H54 (cell line): ENCODE measurements at places on chromosomes 3 and 15.

- no peak for DNase-seq
Measured at GRCh38 chr3:66991459-66991858, 6.6 kb upstream of the KBTBD8 start.

- DNase-seq = no peak
Measured at GRCh38 chr15:48616216-48616615, 29.3 kb downstream of the FBN1 start.

DNA sequence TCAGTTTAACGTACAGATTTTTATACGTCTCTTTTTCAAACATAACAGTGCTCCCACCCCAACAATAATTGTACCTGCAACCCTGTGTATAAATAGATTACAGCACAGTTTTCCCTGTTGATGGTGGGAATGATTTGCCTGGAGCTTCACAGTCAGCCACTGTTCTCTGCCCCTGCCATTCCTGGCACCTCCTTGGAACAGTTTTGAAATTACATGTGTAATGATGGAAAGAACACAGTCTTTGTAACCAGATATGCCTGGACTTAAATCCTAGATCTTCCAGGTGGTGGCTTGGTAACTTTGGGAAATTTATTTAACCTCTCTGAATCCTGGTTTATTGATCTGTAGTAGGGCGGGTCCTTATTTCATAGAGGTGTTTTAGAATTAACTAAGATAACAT, 27.0 kb downstream of the CRYBG3 start:
- DNase-seq = no peak

DNA sequence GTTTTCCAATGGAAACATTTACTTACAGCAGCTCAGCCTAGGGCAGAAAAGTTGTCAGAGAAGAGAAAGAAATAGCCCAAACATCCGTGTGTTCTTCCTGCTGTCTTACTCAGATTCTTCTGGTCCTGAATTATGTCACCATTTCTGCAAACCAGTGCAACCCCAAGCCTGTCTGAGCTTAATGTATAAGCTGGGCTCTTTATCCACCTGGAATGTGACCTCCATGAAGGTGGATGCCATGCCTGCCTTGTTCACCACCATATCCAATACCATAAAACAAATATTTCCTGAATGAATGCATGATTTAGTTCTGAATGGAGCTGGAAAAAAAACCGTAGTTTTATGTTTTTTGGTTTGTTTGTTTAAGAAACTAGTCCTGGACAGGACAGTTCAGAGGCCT, 150.9 kb downstream of the RYR3 start:
- no peak for DNase-seq

DNA sequence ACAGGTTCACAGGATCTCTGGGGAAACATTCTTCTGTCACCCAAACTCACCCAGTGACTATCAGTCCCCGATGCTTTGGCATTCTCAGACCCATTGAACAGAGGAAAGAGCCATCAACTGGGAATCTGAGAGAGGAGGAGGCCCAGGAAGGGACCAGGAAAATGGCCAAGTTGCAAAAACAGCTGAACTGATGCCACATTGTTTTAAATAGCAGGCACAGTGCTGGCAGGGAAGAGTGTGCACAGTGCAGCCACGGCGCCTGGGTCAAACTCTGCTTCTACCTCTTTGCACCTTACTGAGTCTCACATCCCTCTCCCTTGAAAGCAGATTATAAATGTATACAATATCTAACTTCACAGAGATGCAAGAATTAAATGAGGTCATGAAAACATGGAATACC, 66.4 kb downstream of the SRGAP3 start:
- no peak for DNase-seq

DNA sequence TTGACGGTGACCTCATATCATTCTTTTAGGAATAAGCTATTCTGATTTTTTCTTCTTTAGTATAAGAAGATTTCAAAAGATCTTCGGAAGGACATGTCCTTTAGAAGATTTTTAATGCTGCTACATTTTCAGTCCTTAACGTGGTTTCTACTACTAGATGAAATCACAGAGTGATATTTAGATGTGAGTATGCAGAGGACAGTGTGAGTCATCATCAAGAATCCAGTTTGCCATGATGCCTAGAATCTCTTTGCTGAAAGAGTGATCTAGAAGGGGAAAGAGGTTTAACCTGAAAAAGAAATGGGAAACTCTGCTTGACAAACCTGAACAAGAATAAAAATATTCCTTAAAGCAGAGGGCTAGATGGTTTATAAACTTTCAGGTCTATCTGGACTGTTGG, 43.2 kb downstream of the SLC7A14 start:
- DNase-seq = no peak

- no peak for DNase-seq
Measured at GRCh38 chr3:186472456-186473008, 71.6 kb downstream of the CRYGS start.

DNA sequence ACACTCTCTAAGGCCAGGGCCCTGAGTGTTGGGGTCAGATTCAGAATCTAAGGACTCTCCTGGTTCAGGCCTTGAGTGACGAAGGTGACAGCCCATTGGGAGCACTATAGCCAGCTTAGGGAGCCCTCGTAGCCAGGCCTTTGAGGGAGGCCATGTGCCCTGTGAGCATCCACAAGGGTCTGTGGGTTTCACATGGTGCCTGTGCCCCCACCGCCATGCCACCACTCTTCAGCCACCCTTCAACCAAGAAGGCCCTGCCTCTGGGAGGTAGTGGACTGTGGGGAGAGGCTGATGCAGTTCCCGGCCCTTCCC, 37.5 kb downstream of the TSPAN3 start:
- DNase-seq = no peak

GRCh38 chr3:197615430-197615829, 59.7 kb upstream of the BDH1 start:
- no peak for DNase-seq

DNA sequence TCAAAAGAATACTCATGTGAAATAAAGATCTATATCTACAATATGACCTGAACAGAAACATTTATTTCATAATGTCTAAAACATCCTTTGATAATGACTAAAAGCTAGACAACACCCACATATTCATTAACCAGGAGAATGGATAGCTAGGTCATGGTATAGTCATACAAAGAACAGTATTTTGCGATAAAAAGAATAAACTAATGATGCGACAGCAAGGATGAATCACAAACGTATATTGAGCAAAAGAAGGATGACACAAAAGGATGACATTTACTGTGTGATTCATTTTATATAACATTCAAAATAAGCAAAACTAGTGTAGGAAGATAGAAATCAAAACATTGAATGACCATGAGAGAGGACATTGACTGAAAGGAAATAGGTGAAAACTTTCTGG, 1233.1 kb downstream of the OTOL1 start:
- DNase-seq = no peak

- no peak for DNase-seq
Measured at GRCh38 chr3:49313896-49314688, 25.8 kb downstream of the USP4 start.

- DNase-seq = no peak
Measured at GRCh38 chr15:100889385-100890050, 9.9 kb downstream of the ALDH1A3 start.

DNA sequence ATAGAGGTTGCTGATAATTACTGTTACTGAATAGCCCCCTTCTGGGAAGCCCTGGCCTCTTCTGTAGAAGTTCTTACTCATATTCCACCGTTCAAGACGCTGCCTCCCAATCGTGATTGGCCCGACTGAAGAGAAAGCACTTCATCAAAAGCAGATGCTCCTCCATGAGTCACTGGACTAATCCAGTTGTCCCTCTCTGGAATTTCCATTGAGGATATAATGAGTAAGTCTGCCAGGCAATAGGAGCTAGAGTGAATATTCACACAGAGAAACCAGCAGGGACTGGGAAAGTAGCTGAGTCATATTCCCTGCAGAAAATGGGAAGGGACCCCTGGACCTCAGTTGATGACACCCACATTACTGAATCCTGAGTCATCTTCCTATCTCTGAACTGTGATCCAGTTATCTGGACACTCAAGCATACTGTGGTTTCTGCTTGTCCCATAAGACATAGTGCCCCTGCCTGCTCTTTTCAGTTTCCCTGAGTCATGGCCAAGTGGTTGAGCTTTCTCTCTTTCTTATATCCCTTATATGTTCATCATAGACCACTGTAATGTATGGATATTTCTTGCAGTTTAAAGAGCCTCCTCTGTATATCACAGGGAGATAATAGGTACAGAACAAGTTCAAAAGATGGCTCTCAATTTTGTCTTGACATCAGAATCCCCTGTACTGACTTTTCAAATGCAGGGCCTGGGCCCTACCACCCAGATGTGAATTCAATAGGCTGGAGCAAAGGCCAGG, 151.2 kb upstream of the CDIN1 start:
- peak; percentile 27 for DNase-seq

- DNase-seq = peak; percentile 42
Measured at GRCh38 chr3:176514297-176514696, 683.0 kb downstream of the TBL1XR1 start.

- DNase-seq = no peak
Measured at GRCh38 chr3:170475092-170475685, 56.5 kb downstream of the CLDN11 start.

GRCh38 chr3:140391061-140391460, 286.8 kb upstream of the TRIM42 start:
- DNase-seq = no peak

- DNase-seq = peak; percentile 6
Measured at GRCh38 chr3:136078421-136079364, 113.2 kb downstream of the PPP2R3A start.

DNA sequence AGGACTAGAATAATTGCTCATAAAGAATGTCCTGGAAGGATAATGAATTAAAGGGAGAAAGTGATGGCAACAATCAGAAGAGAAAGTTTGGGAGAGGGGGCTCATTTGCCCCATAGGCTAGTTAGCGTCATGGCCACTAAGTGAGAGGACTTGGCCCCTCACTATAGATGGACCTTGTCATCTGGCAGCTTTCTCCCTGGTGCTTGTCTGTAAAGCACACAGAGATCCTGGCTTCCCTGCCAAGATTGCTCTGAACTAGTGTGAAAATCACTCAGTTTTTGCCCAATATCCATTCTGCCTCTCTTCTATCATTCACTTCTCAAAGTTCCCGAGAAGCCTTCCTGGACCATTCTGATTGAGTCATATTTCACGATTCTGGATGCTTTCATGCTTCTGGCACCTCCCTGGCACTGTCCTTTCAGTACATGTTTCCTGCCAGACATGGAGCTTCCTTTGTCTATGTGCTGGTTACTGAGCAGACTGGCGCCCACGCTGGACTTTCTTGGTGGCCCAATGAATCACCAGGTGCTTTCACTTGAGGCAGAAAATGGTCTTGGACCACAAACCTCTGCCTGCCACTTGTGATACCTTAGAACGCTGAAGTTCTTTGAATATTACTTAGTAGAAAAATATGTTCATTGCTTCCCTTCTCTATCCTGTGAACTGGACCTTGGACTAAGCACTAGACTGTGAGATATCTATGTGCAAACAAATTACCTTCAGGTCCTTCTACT, 709.6 kb upstream of the CFAP20DC start:
- no peak for DNase-seq

- DNase-seq = no peak
Measured at GRCh38 chr15:71658036-71658435, 152.3 kb upstream of the NR2E3 start.

DNA sequence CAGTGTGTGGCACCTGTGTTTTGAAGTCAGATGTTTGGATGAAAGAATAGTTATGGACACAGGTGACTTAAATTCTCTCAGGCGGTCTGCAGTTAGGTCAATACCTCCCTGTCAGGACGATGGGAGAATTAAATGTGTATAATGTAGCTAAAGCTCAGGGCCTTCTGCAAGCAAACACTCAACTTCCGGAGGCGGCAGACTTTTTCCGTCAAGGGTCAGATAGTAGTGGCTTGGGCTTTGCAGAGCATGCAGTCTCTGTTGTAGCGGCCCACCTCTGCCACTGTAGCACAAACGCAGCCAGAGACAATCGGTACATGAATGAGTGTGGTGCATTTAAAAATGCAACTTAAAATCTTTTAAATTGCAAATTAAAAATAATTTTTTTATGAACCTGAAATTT, 47.4 kb downstream of the CMTM8 start:
- DNase-seq = no peak

DNA sequence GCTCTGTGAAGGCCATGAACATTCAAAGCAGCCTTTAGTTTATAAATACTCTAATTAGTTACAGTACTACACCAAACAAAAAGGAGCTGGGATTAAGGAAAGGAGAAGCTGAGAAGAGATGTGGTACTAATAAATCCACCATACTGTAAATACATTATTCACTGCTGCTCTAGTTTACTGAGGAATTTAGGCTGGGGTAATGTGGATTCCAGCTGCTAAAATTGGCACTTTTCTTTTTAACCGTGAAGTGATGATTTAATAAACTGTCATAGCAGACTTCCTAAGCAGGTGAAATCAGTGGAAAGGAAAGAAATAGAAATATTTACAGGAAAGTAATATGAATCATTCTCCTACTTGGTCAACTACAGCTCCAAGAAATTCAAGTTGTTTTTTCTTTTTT, 88.7 kb downstream of the TFG start:
- DNase-seq = no peak

- no peak for DNase-seq
Measured at GRCh38 chr15:92304223-92304975, 89.3 kb upstream of the ST8SIA2 start.

GRCh38 chr3:22475665-22476240, 724.7 kb upstream of the ZNF385D start:
- no peak for DNase-seq

DNA sequence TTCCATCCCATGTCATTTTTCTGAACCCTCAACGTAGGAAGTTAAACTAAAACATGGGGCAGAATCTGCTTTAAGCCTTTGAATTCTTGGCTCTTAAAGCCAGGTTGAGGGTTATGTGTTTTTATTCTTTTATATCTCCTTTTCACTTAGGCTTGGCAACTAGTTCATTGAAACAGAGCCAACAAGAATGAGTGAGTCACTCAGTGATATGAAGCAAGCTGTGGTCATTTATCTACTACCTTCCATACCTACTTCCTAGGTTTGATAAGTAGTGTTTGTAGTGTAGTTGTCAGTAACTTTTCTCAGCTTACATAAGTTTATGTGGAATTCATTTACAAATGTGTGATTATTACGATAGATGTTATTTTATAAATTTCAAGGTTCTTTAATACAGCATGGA, 67.4 kb downstream of the SNRPN start:
- DNase-seq = no peak

GRCh38 chr3:35194666-35195065, 444.7 kb upstream of the ARPP21 start:
- DNase-seq = no peak

GRCh38 chr15:46714950-46715349, 1002.4 kb upstream of the SEMA6D start:
- DNase-seq = no peak

- DNase-seq = peak; percentile 98
Measured at GRCh38 chr3:52062505-52062904, 6.1 kb upstream of the DUSP7 start.

GRCh38 chr3:104040896-104041295, 1325.8 kb upstream of the ALCAM start:
- no peak for DNase-seq

GRCh38 chr15:52731732-52732470, 52.7 kb upstream of the ATOSA start:
- DNase-seq = no peak
